ENCODE measurements at places on chromosomes 4 and X. TPM values are rescaled to one million over a fixed set of nuclear protein-coding genes. Genes with fewer than 3 reads are reported as not detected.

GPRASP1 gene
- total RNA-seq, result 0.27 TPM

GRCh38 chr4:52103319-52103718, 52.2 kb downstream of the SPATA18 start:
- DNase-seq, result no peak

- no peak for DNase-seq
These were observed 29.2 kb downstream of the SMIM14 start for GRCh38 chr4:39609454-39609931.

- DNase-seq, result no peak
These were observed 64.0 kb upstream of the NFKB1 start for GRCh38 chr4:102437111-102437510.

SOX3 gene
- not detected for total RNA-seq

SFRP2 gene
- 11.9 TPM for total RNA-seq

DNA sequence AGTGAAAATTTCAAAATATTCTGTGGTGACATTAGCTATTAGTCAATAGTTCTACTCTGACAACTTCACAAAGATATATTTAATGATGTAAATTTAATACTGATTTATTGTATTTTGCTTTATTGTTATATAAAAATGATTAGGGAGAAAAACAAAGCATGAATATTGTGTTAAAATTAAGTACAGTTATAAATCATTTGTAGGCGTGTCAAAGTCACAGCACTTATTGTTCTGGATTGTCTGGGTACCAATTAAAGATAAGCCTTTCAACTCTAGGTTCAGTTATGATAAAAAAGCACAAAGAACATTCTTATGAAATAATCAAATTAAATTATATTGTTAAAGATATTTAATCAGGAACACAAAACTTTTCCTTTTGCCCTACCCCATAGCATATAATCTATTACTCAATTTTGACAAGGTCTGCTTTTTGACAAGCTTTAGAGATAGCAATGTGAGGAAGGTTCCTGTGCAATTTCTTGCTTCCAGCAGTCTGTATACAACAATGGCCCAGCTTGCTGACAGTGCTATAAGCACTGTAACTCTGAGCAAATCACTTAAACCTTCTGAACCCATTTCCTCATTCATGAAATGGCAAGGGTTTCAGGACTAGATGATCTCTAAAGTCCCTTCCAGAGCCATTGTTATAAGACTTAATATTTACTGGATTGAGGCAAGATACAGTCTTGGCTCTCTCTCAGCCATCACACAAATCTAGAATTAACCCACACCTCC, 910.3 kb upstream of the LCORL start:
- DNase-seq, result no peak

DNA sequence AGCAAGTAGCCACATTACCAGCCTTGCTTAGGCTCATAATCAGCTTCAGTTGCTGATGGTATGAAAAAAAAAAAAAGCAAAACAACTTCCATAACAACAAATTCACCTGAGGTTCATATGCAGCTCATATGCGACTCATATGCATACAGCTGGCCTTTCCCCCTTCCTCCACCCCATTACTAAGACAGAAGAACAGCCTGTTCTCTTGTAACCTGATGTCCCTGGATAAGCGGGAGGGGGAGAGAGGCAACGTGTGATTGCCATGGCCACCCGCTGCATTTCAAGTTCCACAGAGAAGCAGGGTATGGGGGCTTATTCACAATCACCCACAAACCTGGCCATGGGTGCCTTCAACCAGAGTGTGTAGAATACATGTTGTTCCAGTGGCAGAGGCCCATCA, 95.1 kb upstream of the DGKK start:
- no peak for DNase-seq

All from M059J (cell line).